A549 treated with Mapracorat at 1 μM for 4 hours (cell line): ENCODE measurements at places on chromosomes 1 and 21. TPM values are rescaled to one million over a fixed set of nuclear protein-coding genes. Genes with fewer than 3 reads are reported as not detected.

The CD5L gene
- total RNA-seq: not detected in 5 replicates

The SEMA6C gene
- total RNA-seq: 1.5 to 2.6 TPM (median 1.7 TPM) in 5 replicates

The NBPF10 gene
- total RNA-seq: 0.75 to 0.98 TPM (median 0.95 TPM) in 5 replicates

The PEF1 gene
- 41.6 to 48.1 TPM (median 45.3 TPM) in 5 replicates for total RNA-seq

The NMNAT2 gene
- 0.39 to 0.91 TPM (median 0.56 TPM) in 5 replicates for total RNA-seq

The DIO1 gene
- total RNA-seq: not detected in 5 replicates

The LRRC3 gene
- total RNA-seq: 1.5 to 2.3 TPM (median 2.1 TPM) in 5 replicates

The OR2L8 gene
- total RNA-seq: not detected in 5 replicates

The PMF1 gene
- 57.1 to 65.8 TPM (median 61.8 TPM) in 5 replicates for total RNA-seq
